NCI-H1417 treated with DMSO at 0.1 percent for 48 hours (cell line): ENCODE measurements at places on chromosomes 13 and 19.

GRCh38 chr19:4053423-4054324 is 13.0 kb downstream of the ZBTB7A start:
- DNase-seq, result no peak

DNA sequence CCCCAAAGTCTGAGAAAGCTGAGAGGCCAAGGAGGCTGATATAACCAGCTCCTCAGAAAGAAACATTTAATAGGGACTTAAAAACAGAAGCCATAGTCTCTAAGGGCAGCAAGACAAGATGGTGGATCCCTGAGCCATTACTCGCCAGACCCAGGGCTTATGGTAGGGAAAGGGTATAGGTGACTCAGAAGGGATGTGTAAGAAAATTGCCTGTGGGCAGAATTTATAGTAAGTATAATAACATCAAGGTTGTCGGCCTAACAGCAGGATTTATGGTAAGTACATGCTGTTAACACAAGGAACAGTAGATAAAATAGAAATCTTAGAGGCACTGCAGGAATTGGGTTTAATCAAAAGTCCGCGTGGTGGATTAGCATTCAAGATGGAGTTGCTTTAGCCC is 14.7 kb downstream of the KBTBD6 start:
- no peak for DNase-seq

GRCh38 chr19:7915250-7916102 is 846 bp downstream of the TGFBR3L start:
- no peak for DNase-seq

- no peak for DNase-seq
Observed at GRCh38 chr13:106562301-106562700, 5.6 kb downstream of the ARGLU1 start.

DNA sequence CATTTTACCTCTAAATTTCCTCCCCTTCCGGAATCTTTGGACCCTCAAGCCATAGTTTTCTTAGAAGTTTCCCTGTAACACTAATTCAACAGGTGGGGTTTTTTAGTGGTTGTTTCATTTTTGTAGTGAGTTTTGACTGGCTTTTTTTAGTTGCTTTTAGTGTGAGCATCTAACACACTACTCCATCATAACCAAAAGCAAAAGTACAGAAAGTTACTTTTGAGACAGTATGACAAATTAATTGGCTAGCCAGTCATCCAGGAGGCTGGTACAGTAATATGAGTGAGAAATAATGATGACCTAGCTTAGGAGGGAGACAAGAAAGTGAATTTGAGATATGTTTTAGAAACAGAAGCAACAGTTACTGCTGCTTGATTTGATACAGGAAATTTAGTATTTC is 71.5 kb downstream of the DNAJC15 start:
- no peak for DNase-seq

DNA sequence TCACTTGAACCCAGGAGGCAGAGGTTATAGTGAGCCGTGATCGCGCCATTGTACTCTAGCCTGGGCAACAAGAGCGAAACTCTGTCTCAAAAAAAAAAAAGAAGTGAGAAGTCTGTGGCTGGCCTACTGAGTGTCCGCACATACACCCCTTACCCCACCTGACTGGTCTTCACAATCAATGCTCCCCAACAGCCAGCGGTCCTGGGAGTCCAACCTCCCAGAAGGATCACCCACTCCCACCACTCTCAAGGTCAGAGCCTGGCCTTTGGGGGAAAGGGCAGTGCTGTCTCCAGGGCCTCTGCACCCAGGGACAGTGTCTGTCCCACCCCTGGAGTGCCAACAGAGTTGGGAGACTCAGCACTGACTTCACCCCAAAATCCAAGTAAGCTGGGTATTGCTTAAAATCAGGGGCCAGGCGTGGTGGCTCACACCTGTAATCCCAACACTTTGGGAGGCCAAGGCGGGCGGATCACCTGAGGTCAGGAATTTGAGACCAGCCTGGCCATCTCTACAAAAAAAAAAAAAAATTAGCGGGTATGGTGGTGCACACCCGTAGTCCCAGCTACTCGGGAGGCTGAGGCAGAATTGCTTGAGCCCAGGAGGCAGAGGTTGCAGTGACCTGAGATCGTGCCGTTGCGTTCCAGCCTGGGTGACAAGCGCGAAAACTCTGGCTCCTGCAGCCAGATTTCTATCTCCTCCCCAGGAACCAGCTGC is 2.3 kb upstream of the CD320 start:
- DNase-seq, result no peak

DNA sequence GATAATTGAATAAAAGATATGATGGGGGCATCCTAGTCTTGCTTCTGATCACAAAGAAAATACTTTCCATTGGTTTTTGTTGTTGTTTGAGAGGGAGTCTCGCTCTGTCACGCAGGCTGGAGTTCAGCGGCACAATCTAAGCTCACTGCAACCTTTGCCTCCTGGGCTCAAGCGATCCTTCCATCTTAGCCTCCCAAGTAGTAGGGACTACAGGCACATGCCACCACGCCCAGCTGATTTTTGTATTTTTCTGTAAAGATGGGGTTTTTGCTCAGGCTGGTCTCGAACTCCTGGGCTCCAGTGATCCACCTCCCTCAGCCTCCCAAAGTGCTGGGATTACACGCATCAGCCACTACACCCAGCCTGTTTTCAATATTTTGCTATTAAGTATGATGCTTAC is 17.1 kb upstream of the PSMC4 start:
- no peak for DNase-seq

DNA sequence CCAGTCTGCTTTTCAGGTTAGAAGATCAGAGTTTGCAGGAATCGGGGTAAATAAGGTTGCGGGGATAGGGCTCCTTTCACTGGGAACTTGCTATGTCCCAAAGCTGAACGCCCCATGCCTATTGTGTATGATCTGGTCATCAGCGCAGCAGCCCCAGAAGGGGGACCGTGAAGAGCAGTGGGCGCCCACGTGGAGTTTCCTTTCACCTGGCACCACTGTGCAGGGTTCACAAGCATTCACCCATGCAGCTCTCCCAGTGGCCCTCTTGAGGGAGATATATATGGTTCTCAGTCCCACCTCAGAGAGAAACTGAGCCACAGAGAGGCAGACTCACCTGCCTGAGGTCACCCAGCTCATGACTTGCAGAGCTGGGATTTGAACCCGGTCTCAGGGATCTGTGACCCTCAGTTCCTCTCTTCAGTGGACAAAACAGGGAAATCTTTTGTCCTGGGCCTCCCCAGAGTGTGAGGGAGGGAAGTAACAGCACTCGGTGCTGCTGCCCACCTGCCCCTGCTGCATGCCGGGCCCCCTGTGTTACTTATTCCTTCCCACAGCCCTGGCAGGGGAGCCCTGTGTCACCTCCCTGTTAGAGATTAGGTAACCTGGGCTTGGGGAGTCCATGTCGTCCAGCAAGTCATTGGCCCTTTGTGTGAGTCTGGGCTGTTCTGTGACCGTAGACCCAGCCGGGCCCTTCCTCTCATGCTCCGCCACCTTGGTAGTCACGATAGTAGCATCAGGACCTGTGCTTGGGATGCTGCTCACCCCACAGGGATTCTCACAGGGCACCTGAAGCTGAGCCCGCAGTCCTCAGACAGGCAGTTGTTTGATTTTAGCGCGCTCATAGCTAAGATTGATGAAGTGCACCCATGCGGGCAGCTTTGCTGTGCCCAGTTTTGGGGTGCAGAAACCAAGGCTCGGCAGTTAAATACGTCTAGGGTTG is 27.9 kb downstream of the PPP5C start:
- DNase-seq, result no peak

- DNase-seq, result no peak
Observed at GRCh38 chr13:31174018-31174417, 12.3 kb upstream of the HSPH1 start.

DNA sequence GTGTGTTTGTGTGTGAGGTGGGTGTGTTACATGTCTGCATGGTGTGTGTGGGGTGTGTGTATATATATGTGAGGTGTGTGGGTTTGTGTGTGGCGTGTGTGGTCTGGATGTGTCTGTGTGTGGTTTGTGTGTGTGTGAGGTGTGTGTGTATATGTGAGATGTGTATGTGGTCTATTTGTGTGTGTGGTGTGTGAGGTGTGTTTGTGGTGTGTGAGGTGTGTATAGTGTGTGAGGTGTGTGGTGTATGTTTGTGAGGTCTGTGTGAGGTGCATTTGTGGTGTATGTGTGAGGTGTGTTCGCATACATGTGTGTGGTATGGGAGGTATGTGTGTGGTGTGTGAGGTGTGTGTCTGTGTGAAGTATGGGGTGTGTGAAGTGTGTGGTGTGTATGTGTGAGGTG is 12.5 kb upstream of the TNFRSF19 start:
- no peak for DNase-seq

DNA sequence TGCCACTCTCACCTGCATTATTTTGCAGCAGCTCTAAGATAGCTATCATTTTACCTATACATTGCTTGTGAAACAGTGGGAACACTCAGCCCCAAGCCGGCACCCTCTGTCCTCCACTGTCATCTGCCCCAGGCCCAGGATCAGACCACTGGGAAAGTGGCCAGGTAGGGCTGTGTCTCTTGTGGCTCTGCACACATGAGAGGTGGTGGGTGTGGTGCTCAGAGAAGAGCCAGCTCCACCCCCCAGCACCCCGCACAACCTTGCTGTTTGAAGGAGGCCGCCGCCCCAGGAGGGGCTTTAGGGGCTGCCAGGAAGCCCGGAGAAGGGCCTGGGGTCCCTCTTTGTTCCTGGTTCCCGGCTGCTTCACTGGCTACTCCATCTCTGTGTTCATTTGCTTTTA is 26.6 kb downstream of the PPP1R37 start:
- DNase-seq, result no peak

DNA sequence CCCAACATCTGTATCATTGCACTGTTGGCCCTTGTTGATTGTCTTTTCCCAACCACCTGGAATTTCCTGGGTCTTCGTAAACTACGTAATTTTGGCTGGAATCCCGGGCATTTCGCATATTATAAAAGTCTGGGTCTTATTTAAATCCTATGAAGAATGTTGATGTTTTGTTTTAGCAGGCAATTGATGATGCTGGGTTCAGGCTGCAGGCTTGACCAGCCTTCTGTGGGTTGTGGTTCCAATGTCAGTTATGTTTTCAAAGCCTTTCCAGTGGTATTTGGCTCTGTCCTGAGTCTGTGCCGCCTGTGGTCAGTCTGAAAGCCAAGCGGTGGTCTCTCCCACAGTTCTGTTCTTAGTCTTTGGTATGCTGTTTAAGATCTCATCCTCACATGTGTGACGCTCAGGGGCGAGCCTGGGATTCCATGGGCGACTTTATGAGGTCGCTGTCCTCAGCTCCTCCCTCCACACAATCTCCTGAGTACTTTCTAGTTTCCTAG is 12.4 kb downstream of the SLC35E1 start:
- no peak for DNase-seq

DNA sequence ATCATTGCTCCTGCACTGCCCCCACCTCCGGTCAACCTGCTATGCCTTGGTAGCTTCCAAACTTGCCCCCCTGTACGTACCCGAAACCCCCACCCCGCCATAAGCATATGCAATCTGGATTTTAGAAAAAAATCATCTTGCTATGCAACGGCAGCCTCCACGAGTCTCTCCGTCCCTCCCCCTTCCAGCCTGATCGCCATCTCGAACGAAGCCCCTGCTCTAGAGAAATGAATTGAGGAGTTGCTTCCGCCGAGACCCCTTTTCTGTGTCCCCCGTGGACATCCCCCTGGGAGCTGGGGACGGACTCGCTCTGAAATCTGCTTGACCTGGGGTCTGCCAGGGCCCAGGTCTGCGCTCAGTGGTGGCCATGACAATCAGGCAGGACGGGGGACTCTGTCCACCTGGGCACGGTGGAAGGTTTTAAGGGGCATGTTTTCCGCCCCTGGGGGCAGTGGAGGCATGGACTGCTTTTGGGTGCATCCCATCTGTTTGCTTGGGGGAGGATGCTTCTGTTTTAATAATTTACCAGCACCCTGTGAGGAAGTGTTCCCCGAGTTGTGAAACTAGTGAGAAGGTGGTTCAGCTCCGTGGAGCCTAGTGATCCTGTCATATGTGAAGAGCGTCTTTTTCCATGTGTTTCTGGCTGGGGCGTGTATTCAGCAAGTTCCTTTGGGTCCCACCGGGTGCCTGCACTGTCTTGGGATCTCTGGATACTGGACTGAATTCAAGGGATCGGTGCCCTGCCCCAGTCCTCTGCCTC is 1.0 kb downstream of the KDM4B start:
- no peak for DNase-seq

DNA sequence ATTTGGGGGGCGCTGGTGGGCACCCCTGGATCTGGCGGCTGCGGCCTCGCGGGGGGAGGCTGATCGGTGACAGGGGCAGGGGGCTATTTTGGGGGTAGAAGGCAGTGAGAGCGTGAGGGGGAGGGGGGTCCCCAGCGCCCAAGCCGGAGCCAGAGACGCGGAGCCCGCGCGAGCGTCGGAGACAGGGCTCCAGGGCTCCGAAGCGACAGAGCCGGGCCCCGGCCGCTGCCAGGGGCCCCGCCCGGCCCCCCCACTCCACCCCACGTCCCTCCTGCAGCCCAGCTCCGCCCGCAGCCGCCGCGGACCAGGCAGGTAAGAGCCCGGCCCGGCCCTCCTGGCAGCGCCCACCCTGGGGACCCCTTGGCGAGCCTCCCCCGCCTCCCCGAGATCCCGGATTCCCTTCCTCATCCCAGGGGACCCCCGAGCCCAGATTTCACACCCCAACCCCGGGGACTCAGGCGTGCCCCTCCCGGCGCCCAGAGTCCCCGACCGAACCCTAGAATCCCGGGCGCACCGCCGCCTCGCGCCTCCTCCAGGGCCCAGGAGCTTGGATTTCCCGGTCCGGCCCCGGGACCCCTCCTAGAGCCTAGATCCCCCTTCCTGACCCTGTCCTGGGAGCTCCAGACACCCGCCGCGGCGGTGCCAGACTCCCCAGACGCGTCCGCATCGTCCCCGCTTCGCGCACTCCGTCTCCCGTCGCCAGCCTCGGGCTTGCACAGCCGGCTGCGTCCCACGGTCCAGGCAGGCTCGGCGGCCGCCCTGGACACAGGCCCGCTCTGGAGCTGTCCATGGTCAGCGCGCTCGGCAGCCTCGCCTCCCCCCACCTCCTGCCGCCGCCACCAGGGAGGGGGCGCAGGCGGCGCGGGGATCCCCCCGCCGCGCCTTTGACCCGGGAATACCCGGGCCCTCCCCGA is at the start of gene PPFIA3:
Gene PPFIA3 (plus strand): TSS at position 134 of the 914 bp plus-strand sequence. CDS start 8,330 bp downstream, outside the sequence.
- no peak for DNase-seq

DNA sequence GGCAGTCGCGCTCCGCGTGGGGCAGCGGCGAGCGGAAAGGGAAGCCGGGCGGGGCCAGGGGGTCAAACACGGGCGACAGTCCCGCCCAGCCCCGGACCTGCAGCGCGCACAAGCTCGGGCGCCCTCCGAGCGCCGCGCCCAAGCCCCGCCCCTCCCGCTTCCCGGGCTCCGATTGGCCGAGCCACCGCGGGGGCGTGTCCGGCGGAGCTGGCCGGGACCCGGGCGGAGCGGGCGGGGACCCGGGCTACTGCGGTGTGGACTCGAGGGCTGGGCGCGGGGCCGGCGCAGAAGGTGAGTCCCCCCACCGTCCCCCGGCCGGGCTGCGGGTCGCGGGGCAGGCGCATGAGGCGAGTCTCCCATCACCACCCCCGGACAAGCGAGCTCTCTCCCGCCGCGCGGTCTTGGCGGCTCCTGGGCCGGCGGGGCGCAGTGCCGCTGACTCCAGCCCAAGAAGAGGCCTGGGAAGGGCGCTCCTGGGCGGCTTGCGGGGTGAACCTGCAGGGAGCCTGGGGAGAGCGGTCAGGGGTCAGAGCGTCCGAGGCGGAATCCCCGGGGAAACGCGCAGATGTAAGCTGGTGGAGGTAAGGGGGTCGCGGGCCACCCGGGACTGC is at the start of gene PLEKHF1:
Gene PLEKHF1 (plus strand): TSS at position 247 of the 611 bp plus-strand sequence. CDS start 8,379 bp downstream, outside the sequence.
- DNase-seq, result no peak

- DNase-seq, result no peak
Observed at GRCh38 chr13:30234619-30235162, 72.7 kb downstream of the KATNAL1 start.

GRCh38 chr13:38350114-38350617 is 515 bp downstream of the UFM1 start:
- DNase-seq, result no peak

- DNase-seq, result no peak
Observed at GRCh38 chr19:19514215-19514657, 1.1 kb downstream of the TSSK6 start.
